K562 (cell line): ENCODE measurements at places on chromosomes 16 and 17.
A peak's percentile ranks its signal among the peaks of the same experiment; 100 is the strongest.

- DNase-seq, result peak; percentile 79
Measured at GRCh38 chr17:81002409-81003361, 11.0 kb downstream of the CHMP6 start.

DNA sequence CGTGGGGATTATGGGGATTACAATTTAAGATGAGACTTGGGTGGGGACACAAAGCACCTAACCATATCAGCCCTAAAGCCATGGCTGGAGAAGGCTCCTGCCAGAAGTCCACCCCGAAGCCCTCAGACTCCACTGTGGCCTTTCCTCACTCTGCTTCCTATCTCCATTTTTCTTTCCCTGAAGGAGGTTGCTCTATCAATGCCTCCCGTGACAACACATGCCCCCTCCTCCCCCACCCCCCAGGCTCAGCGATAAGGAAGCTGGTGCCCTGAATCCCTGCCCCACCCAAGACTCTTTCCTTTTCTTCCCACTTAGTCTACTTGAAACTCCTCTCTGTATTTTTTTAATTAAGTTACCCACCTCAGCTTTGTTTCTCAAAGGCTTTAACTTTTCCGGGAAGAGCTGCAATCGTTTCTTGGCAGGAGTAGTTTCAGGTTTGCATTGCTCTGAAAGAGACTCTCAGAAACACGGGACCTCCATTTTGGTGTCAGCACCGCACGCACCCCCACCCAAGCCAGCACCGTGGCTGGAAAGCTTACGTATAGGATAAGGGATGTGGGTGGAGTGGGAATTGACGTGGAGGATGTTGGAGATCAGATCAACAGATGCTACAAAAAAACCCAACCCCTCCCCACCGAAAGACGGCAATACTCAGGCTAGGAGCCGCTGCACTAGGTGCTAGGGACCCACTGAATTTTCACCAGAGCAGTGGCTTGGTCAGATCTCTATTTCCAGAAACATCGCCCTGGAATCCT, 15.2 kb upstream of the CA4 start:
- DNase-seq, result peak; percentile 69

DNA sequence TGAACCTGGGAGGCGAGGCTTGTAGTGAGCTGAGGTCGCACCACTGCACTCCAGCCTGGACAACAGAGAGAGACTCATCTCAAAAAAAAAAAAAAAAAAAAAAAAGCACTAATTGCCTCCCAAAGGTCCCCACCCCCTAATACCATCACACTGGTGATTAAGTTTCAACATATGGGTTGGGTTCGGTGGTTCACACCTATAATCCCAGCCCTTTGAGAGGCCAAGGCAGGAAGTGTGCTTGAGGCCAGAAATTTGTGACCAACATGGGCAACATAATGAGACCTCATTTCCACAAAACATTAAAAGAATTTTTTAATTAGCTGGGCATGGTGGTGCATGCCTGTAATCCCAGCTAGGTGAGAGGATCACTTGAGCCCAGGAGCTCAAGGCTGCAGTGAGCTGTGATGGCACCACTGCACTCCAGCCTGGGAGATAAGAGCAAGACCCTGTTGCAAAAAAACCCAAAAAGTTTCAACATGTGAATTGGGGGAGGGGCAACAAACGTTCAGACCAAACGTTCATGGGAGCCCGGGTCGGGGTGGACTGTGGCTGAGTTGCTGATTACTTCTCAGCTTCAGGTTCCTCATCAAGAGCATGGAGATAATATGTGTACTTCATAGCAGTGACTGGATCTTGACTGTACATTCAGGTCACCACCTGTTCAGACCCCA, 62.1 kb upstream of the NOL11 start:
- no peak for DNase-seq

DNA sequence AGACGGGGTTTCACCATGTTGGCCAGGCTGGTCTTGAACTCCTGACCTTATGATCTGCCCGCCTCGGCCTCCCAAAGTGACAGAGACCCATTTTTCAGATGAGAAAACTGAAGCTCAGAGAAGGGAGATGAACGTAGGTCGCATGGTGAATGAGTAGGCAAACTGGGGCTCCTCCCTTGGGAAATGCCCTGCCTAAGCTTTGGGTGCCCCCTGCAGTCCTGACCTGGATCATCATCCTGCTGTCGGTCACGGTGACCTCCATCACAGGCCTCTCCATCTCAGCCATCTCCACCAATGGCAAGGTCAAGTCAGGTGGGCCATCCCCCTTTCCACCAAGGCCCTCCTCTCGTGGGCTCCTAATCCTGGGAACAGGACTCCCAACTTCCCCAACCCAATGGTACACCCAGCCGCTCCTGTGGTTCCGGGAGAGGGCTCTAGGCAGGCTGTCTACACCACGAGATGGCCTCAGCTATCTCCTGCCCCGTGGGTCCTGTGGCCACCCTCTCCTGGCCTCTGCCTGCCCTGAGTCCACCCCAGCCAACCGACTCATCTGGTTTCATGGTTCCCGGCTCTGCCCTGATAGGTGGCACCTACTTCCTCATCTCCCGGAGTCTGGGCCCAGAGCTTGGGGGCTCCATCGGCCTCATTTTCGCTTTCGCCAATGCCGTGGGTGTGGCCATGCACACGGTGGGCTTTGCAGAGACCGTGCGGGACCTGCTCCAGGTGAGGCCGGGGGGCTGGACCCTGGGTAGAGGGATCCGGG, 4.7 kb downstream of the SLC12A3 start:
- peak; percentile 82 for DNase-seq

- DNase-seq, result no peak
Measured at GRCh38 chr17:50365649-50366393, 7.2 kb downstream of the MRPL27 start.

GRCh38 chr16:72848759-72849664, 198.9 kb downstream of the ZFHX3 start:
- DNase-seq, result peak; percentile 12

- DNase-seq, result peak; percentile 28
Measured at GRCh38 chr17:80970762-80971703, 20.6 kb upstream of the CHMP6 start.

GRCh38 chr16:28930652-28931051, 1.1 kb upstream of the CD19 start:
- DNase-seq, result no peak

GRCh38 chr16:73473713-73474112, 425.8 kb upstream of the ZFHX3 start:
- DNase-seq, result no peak

DNA sequence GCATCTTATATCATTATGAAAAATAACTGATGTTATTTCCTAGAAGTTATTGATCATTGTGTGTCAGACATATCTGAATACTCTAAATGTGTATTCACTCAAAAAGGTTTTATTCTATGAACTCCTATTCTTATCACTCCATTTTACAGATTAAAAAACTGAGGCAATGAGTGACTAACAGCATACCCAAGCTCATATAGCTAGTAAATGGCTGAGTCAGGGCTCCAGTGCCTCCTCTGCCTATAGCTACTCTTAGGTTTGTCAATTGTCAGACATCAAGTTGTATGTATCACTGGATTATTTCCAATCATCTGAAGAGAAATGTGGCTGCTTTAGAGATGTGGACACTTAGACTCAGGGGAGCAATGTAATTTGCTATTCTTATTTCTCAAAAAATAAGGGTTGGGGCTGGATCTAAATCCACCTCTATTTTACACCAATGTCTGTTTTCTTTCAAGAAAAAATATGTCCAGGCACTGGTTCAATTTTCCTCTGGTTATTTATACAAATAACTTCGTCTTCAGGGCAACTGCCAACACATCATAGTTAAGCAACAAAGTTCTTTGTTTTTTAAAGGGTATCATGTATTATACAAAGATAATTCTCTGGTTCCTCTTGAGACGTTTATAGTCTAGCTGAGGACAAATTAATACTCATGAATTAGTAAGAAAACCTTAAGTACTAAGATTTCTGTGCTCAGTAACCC, 328.9 kb upstream of the MAF start:
- no peak for DNase-seq

GRCh38 chr17:67573987-67574657, 143.6 kb upstream of the NOL11 start:
- DNase-seq, result no peak

DNA sequence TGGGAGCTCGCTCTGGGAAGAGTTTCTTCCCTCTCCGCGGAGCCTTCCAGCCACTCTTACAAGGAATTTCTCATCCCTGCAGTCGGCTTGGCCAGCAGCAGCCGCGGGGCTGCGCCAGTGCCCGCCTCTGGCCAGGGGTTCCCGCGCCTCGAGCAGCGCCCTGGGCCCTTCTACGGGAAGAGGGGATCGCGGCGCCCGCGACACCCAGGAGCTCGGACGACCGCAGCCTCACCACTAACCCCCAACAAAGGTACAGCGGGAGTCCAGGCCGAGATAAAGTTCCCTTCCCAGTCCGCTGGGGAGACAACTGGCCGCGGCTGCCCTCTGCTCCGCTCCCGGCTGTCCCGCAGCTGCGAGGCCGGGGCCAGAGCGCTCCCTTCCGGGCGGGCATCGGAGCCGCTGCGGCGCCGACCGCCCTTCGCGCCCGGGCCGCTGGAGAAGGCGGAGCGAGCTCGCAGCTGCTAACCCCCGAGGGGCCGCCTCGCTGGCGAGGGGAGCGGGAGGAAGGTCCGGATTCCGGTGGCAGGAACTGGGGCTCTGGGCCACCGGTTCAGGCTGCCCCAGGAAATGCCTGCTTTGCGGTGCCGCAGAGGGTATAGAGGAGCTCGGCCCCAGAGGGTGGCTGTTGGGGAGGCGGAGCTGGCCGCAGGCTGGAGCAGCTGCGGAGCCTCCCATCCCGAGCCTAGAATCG, 3.6 kb upstream of the HS3ST3B1 start:
- DNase-seq, result no peak

GRCh38 chr16:27928542-27928941, 135.0 kb downstream of the GSG1L start:
- no peak for DNase-seq

DNA sequence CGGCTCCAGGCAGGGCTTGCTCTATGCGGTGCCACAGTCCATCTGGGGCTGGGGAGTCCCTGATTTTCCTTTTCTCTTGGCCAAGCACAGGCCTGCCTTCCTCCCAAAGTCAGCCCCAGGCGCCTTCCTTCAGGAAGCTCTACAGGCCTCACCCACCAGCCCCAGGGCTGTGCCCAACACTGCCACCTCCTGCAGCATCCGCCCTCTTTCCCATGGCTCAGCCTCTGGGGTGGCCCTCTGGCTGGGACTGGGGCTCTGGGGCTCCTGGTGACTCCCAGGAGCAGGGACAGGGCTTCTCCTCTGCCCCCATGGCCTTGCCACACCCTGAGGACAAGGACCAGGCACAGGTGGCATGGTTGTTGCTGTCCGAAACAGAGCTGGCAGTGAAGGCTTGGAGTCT, 817 bp downstream of the ITGB4 start:
- no peak for DNase-seq

DNA sequence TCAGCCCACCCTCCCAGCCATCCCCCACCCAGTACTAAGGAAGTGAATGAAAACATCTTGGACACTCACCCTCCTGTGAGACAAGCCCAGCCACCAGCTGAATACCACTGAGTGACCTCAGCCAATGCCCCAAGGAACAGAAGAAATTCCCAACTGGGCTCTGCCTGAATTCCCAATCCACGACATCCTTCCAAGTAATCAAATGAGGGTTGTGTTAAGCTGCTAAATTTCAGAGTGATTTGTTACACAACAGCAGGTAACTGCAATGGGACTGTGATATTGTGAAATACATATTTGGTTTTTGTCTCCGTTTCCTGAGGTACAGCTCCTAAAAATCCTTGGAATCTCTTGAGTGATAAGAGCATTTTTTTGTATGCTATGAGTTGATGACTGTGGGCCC, 578.7 kb upstream of the CDH11 start:
- no peak for DNase-seq

GRCh38 chr16:11750056-11750455, 7.4 kb upstream of the TXNDC11 start:
- DNase-seq, result no peak

GRCh38 chr17:12927541-12928425, 90.0 kb downstream of the ELAC2 start:
- DNase-seq, result no peak

DNA sequence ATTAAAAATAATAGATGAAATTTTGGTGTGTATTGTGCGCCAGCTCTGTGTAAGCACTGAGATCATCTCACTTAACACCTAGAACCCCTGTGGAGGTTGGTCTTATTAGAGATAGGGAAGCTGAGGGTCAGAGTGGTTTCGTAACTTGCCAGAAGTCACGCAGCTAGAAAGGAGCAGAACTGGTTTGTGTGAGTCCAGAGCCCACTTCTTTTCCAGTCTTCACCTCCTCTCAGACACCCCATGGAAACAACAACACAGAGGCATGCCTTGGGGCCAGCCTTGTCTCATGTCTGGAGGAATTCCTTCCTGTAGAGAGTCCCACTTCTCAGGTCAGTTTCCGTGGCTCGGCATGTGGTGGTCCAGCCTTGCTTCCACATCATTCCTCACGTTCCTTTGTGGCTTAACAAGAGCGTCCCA, 16.5 kb downstream of the YPEL2 start:
- DNase-seq, result no peak

- peak; percentile 44 for DNase-seq
Measured at GRCh38 chr16:4800290-4801041, 2.0 kb downstream of the ROGDI start.

DNA sequence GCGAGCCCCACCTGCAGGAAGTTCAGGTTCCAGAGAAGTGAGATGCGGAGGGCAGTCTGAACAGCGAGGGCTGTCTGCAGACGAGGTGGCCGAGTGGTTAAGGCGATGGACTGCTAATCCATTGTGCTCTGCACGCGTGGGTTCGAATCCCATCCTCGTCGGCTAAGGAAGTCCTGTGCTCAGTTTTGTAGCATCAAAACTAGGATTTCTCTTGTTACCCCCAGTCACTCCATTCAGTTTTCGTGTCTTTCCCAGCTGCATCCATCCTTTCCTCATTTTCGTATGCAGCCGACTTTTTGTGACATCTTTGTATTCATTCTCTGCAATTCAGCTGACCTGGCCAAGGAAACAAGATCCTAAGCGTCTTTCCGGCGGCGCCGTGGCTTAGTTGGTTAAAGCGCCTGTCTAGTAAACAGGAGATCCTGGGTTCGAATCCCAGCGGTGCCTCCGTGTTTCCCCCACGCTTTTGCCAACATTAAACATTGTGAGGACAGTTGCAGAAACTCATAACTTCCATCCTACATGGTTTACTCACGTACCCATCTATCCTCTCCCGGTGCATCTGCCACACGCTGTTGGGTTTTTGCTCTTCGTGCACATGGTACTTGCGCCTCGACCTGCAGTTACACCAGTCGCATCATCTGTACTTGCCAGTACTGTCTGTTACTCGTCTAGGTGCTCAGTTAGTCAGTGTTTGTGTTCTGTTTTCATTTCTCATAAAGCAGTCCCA, 3.0 kb downstream of the BORCS6 start:
- peak; percentile 47 for DNase-seq
